COLO829 (cell line): ENCODE measurements at places on chromosomes 6 and 20.

DNA sequence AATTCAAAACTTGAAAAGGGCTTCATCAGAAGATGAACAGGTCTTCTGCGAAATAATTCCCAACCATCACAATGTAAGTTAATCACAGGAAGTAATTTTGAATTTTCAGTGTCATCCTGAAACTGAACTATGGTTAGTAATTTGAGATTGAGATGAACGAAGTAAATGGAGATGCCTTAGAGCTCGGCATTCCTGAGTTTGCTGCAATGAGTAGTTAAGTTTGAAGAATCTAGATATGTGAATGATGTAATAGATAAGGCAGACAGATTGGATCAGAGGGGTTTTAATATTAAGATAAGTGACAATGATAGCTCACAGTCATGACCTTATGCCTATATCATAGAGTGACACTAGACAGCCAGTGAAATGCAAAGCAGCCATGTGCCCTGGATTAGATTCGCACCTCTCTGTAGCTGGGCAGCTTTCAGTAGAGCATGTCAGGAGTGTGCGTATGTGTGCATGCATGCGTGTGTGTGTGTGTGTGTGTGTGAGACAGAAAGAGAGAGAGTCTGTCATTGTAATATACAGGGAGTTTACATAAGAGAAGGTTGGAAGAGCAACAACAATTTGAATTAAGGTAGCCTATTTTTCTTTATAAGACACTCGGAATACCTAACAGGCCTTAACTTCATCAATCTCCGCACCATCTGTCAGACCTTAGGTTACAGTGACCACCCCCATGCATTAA is 233.0 kb downstream of the GMPR start:
- no peak for DNase-seq

DNA sequence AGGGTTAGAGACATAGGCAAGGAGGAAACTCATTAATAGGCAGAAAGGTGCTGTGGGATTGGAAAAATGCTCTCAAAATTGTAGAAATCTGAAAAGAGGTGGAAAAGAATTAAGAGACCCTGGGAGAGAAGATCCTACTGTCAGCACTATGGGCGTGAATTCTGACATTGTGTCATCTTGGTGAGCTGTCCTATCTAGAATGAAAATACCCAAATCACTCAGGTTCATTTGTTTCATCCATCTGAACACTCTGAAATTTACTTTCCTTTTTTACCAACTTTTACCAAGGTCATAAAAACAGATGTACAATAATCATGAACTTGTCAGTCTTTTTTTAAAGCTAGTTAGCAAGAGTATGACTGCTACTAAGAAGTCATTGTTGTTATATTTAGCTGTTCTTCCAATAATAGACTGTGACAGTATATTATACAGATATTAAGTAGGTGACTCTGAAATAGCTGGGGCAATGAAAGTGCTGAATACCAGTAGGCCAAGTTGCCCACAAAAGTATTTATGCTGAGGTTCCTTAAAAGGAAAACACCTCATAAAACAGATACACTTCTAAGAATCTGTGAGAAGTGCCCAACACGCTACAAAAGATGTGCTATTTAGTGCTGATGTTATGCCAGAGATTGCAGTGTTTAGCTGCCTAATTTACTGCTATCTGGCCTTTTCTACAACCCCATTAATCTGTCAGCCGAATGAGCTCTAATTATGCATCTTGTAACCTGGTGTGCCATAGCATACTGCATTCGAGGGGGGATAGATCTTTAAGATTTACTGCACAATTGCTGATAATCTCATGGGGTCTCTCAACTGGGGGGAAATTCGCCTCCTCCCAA is 217.5 kb upstream of the SUPT3H start:
- no peak for DNase-seq

- no peak for DNase-seq
Measured at GRCh38 chr20:48649104-48649626, 178.6 kb downstream of the PREX1 start.

- no peak for DNase-seq
Measured at GRCh38 chr20:57682184-57683101, 27.4 kb downstream of the PMEPA1 start.

GRCh38 chr20:25042531-25043498 is 15.1 kb downstream of the ACSS1 start:
- no peak for DNase-seq

DNA sequence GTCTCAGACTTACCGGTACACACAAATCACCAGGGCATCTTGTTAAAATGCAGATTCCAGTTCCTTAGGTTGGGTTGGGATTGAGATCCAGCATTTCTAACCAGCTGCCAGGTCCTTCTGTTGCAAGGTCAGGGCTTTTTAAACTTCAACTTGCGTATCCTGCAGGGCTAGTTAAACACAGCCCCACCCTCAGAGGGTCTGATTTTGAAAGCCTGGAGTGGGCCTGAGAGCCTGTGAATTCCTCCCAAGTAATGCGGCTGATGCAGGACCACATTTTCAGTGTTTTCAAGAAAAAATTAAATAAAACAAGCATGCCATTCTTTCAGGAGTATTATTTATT is 65.3 kb downstream of the MKKS start:
- no peak for DNase-seq
